Astrocyte of the spinal cord (primary cell): ENCODE measurements at places on chromosomes 12 and 14.

- DNase-seq: no peak
Measured at GRCh38 chr12:102534899-102535298, 54.5 kb upstream of the IGF1 start.

GRCh38 chr12:28110329-28110728 is 79.9 kb upstream of the CCDC91 start:
- DNase-seq: no peak

DNA sequence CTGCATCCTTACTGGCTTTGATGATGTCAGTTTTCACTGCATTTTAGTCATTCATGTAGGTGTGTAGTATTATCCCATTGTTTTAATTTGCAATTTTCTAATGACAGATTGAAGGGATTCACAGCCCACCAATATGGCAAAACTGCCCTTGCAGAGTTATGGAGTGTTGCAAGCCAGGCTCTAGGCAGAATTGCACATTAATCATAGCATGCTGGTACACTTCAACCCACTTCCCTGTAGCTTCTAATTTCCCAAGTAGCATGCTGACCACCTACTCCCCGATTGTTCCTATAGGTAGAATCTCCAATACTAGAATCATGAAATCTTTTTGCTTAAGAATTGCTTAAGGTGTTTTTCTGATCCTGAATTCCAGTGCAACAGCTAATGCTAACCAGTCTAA is 5.2 kb upstream of the RNASE6 start:
- no peak for DNase-seq

GRCh38 chr12:44531320-44531971 is 344.7 kb downstream of the NELL2 start:
- DNase-seq: no peak

- DNase-seq: no peak
Measured at GRCh38 chr12:21369141-21369980, 3.3 kb upstream of the IAPP start.

GRCh38 chr12:118060301-118061010 is 523 bp downstream of the WSB2 start:
- DNase-seq: peak; percentile 36

DNA sequence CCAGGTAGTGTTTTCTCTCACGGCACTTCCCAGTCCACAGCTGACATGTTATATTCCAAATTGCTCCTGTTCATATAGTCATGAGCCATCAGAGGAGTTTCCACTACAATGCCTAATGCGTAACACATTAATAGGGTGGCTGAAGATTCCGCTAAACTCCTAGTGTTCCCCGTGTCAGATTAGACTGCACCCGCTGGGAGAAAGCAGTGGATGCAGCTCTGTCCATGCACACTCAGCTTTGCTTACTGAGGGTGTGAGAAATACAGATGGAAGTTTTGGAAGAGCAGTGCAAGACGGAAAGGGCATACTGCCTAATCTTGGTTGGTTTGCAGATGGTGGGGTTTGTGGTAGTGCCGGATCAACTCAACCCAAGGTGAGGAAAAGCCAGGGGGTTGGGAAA is 5.6 kb downstream of the PPP1R3E start:
- DNase-seq: no peak

DNA sequence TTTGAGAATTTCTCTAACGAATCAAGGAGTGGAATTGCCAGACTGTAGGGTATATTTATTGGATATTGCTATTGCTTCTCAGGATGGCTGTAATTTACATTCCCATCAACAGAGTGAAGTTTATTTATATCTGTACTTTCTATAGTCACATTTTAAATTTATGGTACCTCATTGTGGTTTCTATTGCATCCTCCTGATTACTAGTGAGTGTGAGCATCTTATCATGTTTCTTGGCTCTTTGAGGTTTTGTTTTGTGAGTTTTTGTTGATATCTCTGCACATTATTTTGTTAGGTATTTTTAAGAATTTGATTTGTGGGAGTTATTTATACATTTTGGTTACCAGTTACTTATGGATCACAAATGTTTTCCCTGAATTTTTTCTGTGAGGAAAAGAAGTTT is 13.9 kb downstream of the DNM1L start:
- no peak for DNase-seq

DNA sequence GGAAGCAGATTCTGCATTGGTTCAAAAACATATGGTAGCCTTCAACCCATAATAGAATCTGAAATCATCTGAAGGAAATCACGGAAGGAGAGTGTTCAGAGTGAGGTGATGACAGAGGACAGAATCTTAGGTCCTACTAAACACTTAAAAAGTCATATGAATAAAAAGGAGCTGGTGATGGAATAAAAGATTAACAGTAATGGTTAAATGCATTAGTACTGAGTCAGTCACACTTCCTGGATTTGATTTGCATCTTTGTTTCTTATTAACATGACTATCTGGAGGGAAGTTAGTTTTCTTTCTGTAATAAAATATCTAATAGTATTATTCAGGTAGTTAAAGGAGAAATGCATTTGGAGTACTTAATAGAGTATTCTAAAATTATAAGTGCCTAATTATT is 296.3 kb upstream of the ATXN7L3B start:
- DNase-seq: no peak

DNA sequence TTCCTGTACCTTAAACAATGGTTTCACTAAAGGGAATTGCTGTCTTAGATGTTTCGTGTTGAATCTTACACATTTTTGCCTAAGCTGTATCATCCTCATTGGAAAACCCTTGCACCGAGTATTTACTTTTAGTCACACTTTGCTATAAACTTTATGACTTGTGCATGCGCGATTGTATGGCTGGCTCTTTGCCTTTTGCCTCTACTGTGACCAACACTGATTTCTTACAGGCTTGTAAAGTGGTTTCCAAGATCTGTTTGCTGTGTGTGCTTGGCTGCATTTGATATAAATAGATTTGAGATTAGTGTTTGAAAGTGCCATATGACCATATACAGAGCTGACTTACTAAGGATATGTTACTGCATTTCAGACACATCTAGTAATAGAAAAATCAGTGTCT is 40.5 kb downstream of the RASSF3 start:
- DNase-seq: peak; percentile 20

DNA sequence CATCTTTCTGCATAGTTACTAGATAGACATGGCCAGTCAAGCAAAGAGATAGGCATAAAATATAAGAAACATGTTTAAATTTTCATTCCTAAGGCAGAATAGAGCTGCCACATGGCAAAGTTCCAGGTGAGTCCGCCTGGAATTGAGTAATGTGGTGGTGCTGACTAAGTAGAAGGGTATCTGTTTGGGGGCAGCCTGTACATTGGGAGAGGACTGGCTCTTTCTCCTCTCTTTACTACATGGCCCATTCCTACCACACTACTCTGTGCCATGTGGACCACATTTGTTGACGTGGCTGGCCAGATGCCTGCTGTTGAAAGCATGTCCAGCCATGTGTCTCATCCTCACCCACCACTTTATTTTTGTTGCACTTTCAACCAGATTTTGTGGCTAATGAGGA is 354.0 kb downstream of the ETNK1 start:
- DNase-seq: peak; percentile 93

GRCh38 chr14:67963960-67964812 is 144.6 kb downstream of the RAD51B start:
- no peak for DNase-seq

GRCh38 chr12:5627053-5627630 is 195.2 kb downstream of the NTF3 start:
- no peak for DNase-seq

DNA sequence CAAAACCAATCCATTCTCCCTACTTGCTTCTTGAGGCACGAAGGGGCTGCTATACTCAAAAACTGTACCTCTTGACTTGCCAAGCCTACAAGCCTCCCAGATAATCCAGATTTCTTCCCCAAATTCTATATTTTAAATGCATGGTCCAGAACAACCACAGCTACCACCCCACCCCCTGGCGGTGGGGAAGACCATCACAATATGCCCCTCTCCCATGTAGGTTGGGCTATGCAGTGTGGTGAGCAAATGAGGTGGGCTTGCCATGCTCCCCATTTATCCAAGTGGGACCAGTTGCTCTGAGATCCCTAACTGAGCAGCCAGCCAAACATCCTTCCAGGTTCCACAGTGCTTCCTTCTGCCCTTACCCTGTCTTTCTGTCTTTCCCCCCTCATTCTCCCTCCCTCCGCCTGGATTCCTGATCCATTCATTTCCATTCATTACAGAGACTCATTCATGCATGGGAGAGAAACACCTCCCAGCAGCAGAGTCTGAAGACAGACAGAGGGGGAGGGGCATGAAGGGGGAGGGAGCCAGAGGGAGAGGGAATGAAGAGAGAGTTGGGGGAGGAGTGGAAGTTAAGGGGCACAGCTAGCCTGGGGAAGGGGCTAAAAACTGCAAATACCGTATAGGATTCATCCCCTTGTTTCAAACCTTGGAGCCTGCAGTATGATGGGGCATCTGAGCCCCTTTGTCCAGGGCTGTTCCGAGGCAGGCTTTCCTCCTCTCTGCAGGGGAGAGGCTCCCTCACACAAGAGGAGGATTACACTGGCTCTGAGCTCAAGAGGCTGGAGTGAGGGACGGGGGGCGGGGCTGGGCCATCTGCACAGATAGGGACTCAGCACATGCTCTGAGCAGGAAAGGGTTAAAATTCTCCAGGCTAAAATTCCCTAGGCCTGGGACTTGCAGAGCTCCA is 4.4 kb downstream of the ZNF219 start:
- DNase-seq: no peak

DNA sequence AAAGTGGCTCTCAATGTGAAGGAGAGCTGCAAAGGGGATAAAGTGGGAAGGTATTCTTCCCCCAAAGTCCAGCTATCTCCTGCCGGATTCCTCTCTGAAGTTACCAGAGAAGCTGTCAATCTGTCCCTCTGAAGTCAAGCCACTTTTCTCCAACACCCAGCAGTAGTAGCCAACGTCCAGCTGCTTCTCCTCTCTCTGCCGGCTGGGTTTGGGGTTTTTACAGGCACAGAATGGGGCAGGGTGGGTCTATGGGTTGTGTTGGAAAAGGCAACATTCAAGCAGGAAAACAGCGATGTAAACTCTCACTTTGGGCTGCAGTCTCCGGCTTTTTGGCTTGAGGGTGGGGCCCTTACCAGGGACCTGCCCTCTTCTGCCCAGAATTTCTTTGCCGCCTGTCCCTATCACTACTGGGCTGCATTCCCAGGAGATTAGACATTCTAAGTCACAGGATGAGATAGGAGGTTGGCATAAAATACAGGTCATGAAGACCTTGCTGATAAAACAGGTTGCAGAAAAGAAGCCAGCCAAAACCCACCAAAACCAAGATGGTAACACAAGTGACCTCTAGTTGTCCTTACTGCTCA is 16.3 kb downstream of the CAPZA3 start:
- DNase-seq: no peak

DNA sequence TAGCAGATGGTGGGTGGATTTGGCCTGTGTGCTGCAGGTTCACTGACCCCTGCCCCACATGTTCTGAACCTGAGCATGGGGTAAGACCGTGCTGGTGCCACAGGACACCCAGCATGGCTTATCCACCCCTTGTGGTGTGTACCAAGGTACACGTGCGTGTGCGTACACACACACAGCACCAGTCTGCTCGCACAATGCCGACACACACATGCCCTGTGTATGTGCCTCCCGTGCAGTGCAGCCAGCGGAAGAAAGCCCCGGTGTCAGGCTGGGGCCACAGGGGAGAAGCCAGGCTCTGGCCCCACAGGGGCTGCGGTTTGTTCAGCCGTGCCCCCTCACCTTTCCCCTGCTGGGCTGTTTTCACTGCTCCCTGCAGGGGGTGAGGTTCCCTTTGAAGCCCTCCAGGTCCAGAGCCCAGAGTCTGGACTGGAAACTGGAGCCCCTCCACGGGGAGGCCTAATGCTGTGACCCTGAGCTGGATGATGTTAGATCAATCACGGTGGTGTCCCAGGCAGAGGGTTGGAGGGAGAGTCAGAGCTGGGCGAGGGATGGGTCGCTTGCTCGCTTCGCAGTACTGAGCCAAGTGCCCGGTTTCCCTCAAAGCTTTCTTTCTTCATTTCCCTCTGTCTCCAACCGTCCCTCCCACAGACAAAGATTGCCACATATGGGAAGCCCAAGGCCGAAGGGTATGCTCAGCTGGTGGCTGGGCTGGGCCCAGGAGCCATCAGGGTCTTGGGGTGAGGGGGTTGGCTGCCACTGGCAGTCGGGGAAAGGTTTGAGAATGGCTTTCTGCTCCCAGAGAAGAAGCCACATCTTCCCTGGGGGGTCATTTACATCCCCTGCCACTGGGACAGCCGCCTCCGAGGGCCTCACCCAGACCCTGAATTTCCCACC is 6.2 kb downstream of the DTX1 start:
- DNase-seq: peak; percentile 32

- no peak for DNase-seq
Measured at GRCh38 chr12:48442179-48442847, 30.0 kb upstream of the ANP32D start.

DNA sequence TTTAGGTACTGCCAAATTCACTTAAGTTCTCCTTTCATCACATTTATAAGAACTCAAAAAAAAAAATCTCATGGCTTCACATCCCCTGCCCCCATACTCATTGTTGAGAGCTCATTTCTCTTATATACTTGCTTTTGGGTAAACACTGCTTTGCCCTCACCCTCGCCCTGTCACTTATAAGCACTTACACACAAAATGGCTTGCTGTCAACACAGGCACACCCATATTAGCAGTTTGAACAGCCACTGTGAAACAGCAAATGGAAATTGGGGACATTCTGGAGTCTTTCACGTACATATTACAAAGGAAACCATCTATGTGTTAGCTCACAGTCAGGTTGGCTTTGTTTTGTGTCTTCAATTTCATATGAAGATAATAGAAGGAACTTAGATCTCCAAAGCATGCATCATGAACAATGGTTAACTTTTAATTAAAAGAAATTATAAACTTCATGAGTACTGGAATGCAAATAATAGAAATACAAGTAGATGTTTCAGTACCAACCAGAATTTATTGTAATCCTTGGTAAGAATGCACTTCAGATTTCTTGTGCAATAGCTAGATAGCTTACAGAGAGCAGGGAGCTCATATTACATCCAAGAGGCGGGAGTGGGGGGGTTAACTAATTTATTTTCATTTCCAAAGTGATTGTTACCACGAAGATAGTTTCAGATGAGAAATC is 272.2 kb downstream of the ALG10B start:
- DNase-seq: no peak

DNA sequence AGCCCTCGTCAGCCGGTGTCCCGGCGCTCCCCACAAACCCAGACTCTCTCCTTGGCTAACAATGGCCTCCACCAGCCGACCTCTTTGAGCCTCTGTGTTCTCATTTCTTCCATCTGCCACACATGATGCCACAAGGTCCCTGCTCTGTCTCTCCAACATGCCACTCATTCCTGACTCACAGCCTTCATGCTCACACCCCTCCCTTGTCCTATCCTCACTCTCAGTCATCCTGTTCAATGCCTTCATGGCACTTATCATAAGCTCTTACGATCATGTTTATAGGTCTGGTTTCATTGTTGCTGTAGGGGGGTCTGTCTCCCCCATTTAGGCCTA is 9.6 kb upstream of the SERPINA11 start:
- no peak for DNase-seq

DNA sequence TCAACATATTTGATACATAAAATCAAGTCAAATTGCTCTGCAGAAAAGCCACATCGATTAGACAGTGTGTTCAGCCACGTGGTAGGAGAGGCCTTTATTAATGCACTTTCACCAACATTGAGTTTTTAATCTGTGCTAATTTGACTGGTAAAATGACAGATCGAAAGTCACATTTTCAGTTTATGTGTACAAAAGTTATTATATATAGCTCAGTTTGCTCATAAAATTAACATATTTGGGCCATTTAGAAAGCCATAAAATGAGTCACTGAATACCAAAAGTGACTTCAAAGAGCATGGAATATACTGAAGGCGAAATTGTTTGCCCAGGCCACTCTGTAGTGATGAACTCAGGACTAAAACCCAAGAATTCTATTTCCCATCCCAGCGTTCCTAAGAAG is 26.0 kb downstream of the C12orf42 start:
- DNase-seq: no peak

GRCh38 chr12:56299308-56299852 is 750 bp downstream of the CS start:
- no peak for DNase-seq

GRCh38 chr12:40691913-40692764 is at the start of gene CNTN1:
TSS of gene CNTN1 (plus strand) at chr12:40692439.
- DNase-seq: peak; percentile 54
